CD4-positive, alpha-beta T cell treated with Interleukin-1 beta for 1 hour (primary cell): ENCODE measurements at places on chromosomes 13 and 19.

DNA sequence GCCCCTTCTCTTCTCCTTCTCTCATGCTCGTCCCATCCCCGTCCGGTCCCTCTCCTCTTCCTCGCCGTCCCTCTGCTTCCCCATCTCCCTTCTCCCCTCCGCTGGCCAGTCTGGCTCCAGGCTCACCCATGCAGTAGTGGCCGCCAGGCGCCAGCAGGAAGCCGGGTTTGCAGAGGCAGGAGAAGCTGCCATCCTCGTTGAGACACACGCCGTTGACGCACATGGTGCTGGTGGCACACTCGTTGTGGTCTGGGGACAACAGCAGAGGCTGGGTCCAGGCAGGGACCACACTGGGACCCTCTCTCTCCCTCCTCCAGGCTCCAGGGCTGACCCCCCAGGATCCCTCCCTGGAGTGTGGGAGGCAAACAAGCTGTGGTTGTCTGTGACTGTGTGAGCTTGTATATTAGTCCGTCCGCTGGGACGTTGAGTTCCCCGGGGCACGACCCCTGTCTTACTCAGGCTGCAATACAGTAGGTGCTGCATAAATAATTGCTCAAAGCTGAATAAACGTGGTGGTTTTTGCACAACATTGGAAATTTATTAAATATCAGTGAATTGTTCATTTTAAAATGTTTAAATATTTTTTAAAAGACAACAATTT lies 16.4 kb downstream of the FBN3 start:
- DNase-seq: no peak

- no peak for DNase-seq
These were observed 33.1 kb upstream of the CEBPA start for GRCh38 chr19:33335446-33335845.

DNA sequence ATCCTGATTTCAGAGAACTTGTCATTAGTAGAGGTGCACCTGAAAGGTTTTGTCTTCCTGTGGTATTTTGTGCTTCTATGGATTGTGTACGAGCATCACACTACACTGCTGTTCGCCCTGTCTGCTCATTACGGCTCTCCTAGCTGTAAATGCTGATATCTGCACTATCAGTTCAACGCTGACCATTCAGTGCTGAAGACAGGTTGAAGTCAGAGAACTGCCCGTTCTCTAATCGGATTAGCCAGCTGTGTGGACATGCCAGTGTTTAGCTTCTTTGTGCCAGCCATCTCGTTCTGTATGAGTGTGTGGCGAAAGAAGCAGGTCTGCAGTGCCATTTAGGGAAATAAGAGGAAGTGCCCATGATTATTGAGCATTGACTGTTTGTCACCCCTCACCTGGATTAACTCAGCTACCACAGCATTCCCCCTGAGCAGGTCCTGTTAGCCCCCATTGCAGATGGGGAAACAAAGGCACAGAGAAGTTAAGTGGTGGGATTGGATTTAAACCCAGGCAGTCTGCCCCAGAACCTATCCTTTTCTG lies 21.6 kb upstream of the C1QTNF9 start:
- DNase-seq: no peak

DNA sequence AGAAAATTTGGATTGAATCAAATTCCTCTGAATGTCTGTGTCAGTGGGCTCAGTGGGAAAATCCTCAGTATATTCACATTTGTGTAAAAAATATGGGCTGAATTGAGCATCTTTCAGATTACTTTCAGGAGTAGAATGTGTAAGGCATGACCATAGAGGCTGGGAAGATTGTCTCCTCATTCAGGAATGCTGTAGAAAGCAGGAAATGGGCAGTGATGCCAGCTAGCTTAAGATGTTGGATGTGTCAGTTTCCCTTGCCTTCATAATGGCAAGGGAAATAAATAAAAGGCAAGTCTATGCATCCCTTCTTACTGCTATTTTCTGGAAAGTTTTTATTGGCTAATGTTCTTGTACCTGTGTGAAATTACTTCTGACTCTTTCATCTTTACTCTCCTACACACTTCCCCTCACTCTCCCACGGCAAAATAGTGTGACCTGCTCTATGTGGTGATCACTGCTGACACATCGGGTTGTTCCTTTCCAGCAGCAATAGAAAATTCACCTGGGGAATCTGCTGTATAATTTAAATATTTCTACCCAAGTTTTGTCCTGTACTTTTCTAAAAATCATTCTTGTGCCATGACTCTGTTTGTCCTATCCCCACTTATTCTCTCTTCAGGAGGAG lies 103.2 kb downstream of the LMO7 start:
- no peak for DNase-seq

- peak; percentile 50 for DNase-seq
These were observed 45.8 kb downstream of the GGACT start for GRCh38 chr13:100542826-100543156.

- no peak for DNase-seq
These were observed 161.9 kb upstream of the TSHZ3 start for GRCh38 chr19:31511098-31511497.

DNA sequence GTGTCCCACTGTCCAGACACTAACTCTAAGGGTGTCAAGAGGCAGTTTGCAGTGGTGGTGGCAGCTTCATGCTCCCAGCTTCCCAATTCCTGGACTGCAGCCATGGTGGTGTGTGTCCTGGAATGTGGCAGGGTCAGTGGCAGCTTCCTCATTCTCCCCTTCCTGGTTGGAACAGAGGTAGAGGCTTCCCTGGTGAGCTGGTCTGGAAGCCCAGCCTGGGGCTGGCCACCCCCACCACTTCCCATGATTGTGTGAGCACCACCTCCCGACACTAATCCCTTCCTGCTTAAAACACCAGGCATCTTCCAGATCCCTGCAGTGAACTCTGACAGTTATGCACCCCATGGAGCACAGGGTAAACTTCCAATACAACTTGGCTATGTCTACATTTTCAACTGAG lies 134.9 kb downstream of the RAP2A start:
- DNase-seq: no peak

- DNase-seq: no peak
These were observed 14.2 kb upstream of the ZNF91 start for GRCh38 chr19:23409392-23410048.

GRCh38 chr13:72754111-72754510 lies 26.4 kb downstream of the BORA start:
- no peak for DNase-seq

DNA sequence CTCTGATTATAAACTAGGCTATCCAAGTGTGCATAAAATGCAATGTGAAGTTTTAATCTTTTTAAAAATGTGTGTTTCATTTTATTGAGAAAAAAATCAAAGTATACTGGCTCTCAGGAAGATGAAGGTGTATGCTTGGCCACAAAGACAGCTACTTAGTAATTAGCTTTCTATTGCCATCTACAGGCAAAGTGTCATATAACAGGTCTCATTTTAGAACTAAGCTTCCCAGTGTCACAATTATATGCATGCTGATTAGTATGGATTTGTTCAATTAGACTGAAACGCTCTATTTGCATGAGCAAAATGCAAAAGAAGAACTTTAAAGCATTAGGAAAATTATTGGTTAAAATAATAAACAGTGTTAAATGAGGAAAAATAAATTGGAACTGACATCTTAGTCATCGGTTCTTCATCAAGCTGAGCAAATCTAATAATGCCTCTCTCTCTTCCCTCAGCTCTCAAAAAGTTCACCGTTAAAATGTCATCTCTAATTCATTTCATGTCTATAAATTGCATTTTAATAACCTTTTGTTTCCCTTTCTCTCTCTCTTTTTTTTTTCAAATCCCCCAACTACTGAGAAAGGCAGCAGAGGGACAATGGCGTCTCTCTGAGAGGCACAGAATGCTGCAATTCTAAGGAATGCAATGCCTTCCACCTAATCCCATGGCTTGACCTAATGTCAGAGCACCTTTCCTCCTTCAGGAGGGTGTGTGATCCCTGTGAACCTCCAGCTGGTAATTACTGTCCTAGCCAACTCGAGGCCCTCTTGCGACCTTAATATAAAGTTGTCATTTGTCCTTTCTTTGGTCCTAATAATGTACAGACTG lies 313.1 kb upstream of the MAB21L1 start:
- no peak for DNase-seq

DNA sequence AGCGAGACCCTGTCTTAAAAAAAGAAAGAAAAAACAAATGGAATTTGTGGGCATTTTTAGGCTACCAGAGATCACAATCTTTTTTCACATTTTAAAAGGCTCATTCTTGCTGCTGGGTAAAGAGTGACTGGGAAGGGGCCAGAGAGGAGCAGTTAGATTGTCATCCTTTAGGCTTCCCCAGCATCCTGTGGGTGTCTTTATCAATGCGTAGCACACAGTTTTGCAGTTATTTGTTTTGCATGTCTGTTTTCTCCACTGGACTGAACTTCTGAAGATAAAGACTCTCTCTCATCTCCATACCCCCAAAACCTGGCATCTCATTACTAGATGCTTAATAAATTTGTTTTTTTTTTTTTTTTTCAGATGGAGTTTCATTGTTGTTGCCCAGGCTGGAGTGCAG lies 2.1 kb upstream of the UTP14C start:
- DNase-seq: no peak

GRCh38 chr13:25489238-25489637 lies 117.5 kb downstream of the ATP8A2 start:
- DNase-seq: no peak

DNA sequence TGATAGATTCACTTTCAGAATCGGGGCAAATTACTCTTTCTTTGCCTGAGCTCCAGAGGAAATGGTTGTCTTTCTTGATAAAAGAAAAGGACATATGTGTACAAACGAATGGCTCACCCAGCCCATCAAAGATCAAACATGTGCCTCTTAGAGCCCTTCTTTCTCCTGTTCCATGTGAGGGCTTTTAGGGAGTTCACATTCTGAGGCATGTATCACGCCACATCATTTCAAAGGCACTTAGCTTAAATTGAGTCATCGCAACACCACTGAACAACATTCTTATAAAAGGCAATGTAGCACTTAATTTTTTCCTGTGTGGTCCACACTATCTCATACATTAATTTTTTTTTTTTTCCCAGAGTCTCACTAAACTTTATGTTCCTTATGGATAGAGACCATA lies 521.0 kb downstream of the SUCLA2 start:
- DNase-seq: no peak

GRCh38 chr13:39816936-39817335 lies 161.5 kb downstream of the COG6 start:
- no peak for DNase-seq

DNA sequence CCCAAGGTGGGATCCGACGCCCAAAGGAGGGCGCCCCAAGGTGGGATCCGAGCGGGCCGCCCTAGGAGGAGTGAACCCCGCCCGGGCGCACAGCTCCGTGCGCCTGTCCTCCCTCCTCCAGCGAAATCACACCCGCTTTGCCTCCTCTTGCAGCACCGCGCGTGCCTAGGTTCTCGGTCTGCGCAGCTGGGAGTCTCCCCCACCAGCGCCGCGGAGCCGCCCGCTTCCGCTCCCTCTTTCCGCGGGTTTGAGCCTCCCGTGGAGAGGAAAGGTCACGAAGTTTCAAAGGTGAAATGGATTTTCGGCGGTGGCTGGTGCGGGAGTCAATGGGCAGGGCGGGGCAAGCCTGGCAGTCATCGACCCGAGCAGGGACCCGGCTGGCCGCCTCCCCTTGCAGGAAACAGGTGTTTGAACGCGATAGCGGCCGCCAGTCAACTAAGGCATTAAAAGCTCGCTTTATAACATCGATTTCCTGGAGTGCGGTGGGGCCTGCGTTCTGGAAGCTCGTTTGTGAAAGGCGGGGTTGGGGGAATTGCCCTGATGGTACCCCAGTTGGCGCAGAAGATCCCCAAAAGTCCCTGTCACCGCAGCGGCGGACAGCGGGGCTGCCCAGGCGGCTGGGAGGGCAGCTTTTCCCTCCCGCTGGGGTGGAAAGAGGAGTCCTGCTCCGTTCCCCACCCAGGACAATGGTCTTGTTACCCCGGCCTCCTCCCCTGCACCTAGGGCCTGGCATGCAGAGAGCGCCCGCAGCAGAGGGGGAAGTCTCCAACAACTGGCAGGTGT lies 9.0 kb upstream of the SOX1 start:
- no peak for DNase-seq

DNA sequence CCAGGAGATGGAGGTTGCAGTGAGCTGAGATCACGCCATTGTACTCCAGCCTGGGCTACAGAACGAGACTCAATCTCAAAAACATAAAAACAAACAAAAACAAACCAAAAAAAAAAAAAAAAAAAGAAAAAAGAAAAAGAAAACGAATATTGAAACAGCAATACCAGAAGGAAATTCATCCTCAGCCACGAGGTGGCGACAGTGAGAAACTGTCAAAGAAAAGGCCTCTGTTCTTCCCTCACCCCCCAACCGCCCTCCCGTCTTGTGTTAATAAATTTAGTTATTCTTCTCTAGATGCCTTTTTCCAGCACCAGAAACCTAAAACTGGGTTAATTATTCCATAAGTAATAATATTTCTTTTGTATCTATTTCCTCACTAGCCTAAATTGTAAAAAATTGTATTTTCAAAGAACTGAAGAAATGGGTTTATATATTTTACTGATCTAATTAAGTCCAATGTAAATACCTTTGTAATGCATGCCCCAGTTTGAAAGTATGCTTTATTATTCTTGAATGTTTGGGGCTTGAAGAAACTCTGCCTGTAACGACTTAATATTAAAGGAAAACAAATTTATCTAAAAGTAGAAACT lies 38.6 kb downstream of the LIG4 start:
- DNase-seq: peak; percentile 43

DNA sequence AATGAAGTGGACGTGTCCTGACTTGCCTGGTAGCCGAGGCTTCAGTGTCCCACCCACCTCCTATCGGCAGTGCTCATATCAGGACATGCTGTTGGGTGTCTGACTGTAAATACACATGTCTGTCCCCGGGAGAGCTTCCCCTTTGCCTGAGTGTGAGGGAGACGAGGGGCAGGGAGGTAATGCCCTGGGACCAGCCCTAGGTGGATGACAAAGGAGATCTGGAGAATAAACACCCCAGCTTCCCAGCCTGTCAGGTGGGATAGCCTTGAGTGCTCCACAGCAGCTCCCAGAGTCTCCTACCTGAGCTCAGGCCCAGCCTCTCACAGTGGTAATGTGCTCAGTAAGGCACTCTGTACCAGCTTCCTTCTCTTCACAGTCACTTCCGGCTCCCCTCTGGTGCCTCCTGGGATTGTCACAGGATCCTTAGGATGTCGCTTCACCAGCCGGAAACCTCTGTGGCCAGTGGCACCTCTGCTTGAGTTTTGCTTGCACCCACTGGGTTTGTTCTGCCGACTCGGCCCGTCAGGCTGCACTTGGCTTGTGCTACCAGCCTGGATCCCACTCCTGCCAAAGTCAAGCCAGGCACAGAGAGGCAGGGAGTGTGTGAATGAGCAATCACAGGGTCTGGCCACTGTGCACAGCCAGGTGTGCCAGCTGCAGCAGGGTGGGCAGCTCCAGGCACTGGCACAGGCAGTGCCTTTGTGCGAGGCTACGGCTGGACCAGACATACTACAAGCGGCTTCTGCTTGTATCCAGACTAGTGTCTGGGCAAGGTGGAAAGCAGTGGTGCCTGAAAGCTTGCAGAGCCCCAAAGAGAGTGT lies 54.4 kb upstream of the RGCC start:
- DNase-seq: no peak

DNA sequence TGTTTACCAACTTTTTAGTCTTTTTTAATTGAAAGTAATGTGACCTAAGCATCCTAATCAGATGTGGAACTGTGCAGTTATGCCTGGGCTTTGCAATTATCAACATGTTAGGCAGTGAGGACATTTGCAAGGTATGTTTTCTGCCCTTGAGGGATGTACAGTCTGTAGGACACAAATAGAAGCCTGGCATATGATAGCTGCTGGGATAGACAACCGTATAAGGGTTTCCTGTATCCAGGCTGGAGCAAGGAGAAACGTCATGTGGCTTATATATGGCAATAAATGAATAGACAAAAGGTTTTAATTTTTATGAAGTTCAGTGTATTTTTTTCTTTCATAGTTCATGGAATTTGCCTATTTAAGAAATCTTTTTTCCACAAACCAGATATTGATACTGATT lies 2.0 kb upstream of the VPS36 start:
- no peak for DNase-seq
